ENCODE measurements at places on chromosomes 16 and 17. TPM values are rescaled to one million over a fixed set of nuclear protein-coding genes. Genes with fewer than 3 reads are reported as not detected.

The RASL10B gene
- total RNA-seq = 0.39 TPM

The IL21R gene
- total RNA-seq = not detected

The MEIOC gene
- 0.27 TPM for total RNA-seq

The DHRS7C gene
- not detected for total RNA-seq

The PHOSPHO1 gene
- 3.2 TPM for total RNA-seq

The BAIAP3 gene
- total RNA-seq = 1.2 TPM

The ZKSCAN2 gene
- total RNA-seq = 2.0 TPM

The ADAMTS18 gene
- total RNA-seq = 0.51 TPM

The ESRP2 gene
- not detected for total RNA-seq

The ARMC5 gene
- 13.7 TPM for total RNA-seq

The CCL5 gene
- 14.4 TPM for total RNA-seq

The KCTD13 gene
- total RNA-seq = 24.2 TPM

The FAM234A gene
- total RNA-seq = 29.1 TPM

The CX3CL1 gene
- 1.3 TPM for total RNA-seq

The NCOR1 gene
- total RNA-seq = 47.1 TPM

The ATP6V0A1 gene
- 16.6 TPM for total RNA-seq

The KCNJ2 gene
- total RNA-seq = not detected

The CCL2 gene
- 1,648 TPM for total RNA-seq

The ACSM2A gene
- not detected for total RNA-seq

The ELMO3 gene
- total RNA-seq = 0.97 TPM

The NOXO1 gene
- not detected for total RNA-seq

- DNase-seq = no peak
These were observed 3.6 kb downstream of the CHRNB1 start for GRCh38 chr17:7448461-7448860.

DNA sequence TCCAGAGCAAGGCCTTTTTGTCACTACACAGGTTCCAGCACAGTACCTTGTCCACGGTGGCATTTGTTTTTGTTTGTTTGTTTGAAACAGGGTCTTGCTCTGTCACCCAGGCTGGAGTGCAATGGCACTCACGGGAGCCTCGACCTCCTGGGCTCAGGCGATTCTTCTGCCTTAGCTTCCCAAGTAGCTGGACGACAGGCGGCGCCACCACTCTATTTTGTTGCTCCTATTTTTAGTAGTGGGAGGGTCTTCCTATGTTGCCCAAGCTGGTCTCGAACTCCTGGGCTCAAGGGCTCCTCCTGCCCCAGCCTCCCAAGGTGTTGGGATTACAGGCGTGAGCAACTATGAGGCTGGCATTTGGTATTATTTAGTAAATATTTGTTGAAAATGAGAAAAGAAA lies 10.3 kb downstream of the MRC2 start:
- DNase-seq = no peak

- peak; percentile 79 for DNase-seq
These were observed 5.3 kb upstream of the WIPI1 start for GRCh38 chr17:68462381-68463210.

GRCh38 chr16:49600976-49601375 lies 227.4 kb downstream of the C16orf78 start:
- no peak for DNase-seq

- DNase-seq = no peak
These were observed 5.8 kb upstream of the FASN start for GRCh38 chr17:82103553-82104451.

GRCh38 chr17:30360086-30360808 lies 18.5 kb upstream of the CPD start:
- no peak for DNase-seq

DNA sequence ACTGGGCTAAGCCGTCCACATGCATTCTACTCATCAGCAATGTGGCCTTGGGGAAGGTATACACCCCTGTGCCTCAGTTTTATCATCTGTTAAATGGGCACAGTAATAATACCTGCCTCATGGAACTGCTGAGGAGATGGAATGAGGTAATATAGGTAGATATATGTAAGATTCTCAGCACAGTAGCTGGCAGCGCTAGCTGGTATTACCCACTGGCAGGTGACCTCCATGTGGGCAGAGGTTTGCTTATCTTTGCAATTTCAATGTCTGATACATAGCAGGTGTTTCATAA lies 1.2 kb upstream of the SGCA start:
- no peak for DNase-seq

DNA sequence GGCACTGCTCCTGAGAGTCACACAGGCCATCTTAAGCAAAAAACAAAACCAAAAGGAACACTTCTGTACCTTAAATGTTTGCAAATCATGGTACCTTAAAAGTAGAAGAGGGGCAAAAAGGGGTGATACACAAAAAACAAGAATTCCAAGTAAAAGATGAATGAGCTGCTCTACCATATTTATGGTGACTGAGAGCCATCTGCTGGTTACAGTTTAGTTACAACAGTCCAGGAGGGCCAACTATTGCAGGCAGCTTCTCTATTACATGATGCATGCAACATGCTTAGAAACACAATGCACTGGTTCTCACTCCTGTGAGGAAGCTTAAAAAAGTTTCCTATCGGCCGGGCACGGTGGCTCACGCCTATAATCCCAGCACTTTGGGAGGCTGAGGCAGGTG lies 53.5 kb downstream of the STX8 start:
- DNase-seq = peak; percentile 24

GRCh38 chr17:15969463-15969862 lies 24.5 kb downstream of the ADORA2B start:
- no peak for DNase-seq

- no peak for DNase-seq
These were observed 67.5 kb downstream of the AMFR start for GRCh38 chr16:56357765-56358322.

GRCh38 chr17:34539881-34540280 lies 39.5 kb upstream of the TMEM132E start:
- no peak for DNase-seq

- DNase-seq = peak; percentile 96
These were observed 943 bp upstream of the COTL1 start for GRCh38 chr16:84618581-84619460.

DNA sequence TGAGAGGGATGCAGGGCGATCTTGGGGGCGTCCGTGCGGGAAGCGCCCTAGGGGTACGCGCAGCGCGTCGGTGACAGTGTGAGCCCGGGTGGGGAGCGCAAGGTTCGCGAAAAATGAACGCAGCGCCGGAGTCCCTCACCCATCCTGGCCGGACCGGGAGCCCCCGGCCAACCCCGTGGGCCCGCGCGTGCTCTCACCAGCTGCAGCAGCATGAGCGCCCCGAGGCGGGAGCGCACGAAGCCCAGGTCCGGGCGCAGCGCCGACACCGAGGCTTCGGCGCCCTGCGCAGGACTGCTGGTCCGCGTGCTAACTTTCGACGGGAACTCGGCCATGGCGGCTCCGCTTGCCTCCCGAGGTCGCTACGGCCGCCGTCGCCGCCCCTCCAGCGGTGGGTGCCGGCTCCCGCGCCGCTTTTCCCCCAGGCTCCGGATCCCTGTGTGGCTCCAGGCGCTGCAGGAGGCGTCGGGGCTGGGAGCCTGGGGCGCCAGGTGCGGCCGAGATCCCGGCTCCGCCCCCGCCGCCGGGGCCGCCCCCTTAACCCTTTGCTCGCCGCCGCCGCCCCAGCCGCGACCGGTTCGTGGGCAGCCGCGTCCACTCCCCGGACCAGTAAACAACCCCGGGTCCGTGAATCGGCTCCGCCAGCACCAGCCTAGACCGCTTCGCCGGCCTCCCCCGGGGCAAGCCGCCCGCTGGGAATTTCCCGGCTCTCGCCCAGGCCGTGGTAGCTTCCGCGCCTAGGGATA lies at the start of gene PLLP:
Gene PLLP, minus strand, starts transcription at position 464 of the 743 bp plus-strand sequence. Its CDS starts 132 bp downstream, at position 332.
- peak; percentile 37 for DNase-seq

DNA sequence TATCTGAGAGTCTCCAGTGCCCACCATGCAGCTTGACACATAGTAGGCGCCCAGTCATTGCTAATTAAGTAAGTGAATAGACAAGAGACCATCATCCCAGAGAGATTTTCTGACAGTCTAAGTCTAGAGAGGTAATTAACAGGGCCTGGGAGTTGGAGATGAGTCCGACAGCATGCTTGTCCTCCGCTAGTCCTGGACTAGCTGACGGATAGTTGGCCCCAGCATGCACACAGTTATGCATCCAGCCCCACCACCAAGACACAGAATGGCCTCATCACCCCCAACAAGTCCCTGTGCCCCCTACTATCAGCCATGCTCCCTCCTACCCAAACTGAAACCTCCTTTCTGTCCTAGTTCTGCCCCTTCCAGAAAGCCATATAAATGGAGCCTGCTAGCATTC lies 10.0 kb downstream of the GRB7 start:
- DNase-seq = no peak

DNA sequence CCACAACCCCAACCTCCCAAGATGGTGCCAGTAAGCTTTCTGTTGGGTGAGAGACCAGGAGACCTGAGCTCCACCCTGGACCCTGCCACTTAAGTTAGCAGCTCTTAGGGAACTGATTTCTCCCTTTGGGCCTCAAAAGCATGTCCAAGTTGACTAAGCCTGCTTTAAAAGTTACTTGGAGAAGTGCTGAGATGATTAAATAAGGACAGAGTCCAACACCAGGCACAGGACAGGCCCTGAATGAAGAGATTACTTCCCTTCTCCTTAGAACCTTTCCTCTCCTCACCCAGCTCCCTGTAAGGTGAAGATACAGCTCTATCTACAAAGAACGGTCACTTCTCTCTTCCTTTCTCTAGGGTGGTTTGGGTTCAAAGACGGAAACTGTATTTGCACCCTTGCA lies 162.6 kb downstream of the XYLT1 start:
- no peak for DNase-seq

DNA sequence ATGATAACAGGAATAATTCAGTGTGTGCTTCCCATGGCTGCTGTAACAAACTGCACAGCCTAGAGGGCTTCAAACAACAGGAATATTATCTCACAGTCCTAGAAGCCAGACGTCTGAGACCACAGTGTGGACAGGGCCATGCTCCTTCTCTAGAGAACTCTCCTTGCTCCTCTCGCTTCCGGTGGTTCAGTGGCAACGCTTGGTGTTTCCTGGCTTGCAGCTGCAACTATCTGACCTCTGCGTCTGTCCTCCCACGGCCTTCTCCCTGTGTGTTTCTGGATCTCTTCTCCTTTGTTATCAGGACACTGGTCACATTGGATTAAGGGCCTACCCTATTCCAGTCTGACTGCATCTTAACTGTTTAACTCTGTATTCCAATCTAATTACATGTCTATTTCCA lies 414.3 kb downstream of the MAF start:
- no peak for DNase-seq

GRCh38 chr16:73046849-73047214 lies 1.1 kb downstream of the ZFHX3 start:
- DNase-seq = no peak

- DNase-seq = no peak
These were observed 142.4 kb upstream of the RBL2 start for GRCh38 chr16:53291757-53292392.

GRCh38 chr17:27326051-27326450 lies 32.1 kb downstream of the WSB1 start:
- no peak for DNase-seq

- DNase-seq = no peak
These were observed 1939.7 kb downstream of the TP53TG3F start for GRCh38 chr16:35399133-35399532.

DNA sequence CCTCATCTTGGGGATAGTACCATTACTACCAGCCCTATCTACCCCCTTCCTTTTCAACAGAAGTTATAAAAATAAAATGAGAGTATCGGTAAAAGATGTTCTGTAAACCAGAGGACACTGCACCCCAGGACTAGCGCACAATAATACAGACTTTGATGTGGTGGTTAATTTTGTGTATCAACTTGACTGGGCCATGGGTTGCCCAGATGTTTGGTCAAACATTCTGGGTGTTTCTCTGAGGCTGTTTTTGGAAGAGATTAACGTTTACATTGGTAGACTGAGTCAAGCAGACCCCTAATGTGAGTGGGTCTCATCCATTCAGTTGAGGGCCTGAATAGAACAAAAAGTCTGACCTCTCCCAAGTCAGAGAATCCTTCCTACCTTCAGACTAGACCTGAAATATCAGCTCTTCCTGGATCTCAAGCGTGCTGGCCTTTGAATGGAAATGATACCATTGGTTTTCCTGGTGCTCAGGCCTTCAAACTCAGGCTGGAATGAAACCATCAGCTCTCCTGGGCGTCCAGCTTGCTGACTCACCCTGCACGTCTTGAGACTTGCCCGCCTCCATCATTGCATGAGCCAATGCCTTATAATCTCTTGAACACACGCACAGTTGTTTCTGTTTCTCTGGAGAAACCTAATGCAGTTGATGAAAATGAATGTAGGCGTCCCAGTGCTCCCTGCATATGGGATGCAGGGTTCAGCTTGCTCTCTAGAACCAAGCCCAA lies 10.1 kb downstream of the MRM1 start:
- peak; percentile 57 for DNase-seq

GRCh38 chr17:64686705-64687104 lies 24.6 kb upstream of the SMURF2 start:
- DNase-seq = no peak

- DNase-seq = peak; percentile 41
These were observed 88.2 kb upstream of the FA2H start for GRCh38 chr16:74862743-74863244.

DNA sequence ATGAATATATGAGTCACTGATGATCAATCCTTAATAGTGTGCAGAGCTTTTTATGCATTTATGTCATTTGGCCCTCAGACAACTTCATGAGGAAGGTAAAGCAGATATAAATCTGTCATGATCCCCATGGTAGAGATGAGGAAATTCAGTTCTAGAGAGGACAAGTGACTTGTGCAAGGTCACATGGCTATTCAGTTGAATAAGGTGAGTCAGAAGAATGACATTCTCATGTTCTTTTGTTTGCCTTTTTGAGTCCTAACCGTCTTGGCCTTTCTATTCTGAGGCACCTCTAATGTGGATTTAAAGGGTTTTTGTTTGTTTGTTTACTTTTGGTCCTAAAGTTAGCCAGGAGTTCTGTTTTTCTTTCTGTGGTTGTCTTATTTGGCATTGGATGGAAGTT lies 116.2 kb upstream of the ELAC2 start:
- peak; percentile 12 for DNase-seq

GRCh38 chr17:16953841-16954240 lies 18.1 kb downstream of the TNFRSF13B start:
- DNase-seq = no peak

DNA sequence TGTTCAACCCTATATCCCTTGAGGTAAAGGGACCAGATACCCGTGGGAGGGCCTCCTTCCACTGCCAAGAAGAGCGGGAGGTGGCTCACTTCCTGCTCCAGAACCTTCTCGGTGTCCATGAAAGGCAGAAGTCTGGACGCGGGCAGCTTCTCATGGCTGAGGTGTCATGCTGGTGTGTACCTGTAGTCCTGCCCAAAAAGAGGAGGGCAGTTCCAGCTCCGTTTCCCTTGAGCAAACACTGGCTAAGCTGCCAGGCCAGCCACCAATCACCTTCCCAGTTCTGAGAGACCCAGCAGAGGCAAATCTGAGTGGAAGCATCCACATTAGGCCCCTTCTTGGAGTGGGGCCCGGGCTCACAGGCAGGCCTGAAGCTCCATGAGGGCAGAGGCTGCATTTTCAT lies 5.6 kb downstream of the TMEM11 start:
- no peak for DNase-seq

Measured in Daoy (cell line).